Esophagus muscularis mucosa (tissue), 4 donors: ENCODE measurements at places on chromosomes 3 and 15. TPM values are rescaled to one million over a fixed set of nuclear protein-coding genes. Genes with fewer than 3 reads are reported as not detected.

GRCh38 chr15:36884518-36884875 lies 215.9 kb downstream of the MEIS2 start:
- peak overlapping the region; percentile 41 for H3K4me3 ChIP-seq
- peaks cover 64% of the 10 kb centered on the region for H3K4me1 ChIP-seq
- H3K27ac ChIP-seq: peak overlapping the region; percentile 71
- DNase-seq: no peak
- H3K27me3 ChIP-seq: peaks cover 9% of the 10 kb centered on the region
- H3K36me3 ChIP-seq: no peaks in the 10 kb centered on the region

- H3K36me3 ChIP-seq: no peaks in the 10 kb centered on the region
- no peaks in the 10 kb centered on the region for H3K27me3 ChIP-seq
- H3K4me1 ChIP-seq: peaks cover 8% of the 10 kb centered on the region
- H3K4me3 ChIP-seq: no peak overlapping the region
- DNase-seq: no peak
- no peak overlapping the region for H3K27ac ChIP-seq
Measured at GRCh38 chr3:173938159-173938558, 540.6 kb downstream of the NLGN1 start.

- no peaks in the 10 kb centered on the region for H3K4me1 ChIP-seq
- H3K27me3 ChIP-seq: peaks cover 38% of the 10 kb centered on the region
- no peak for DNase-seq
- no peak overlapping the region for H3K27ac ChIP-seq
- no peak overlapping the region for H3K4me3 ChIP-seq
- H3K36me3 ChIP-seq: no peaks in the 10 kb centered on the region
Measured at GRCh38 chr15:77712438-77712837, 79.7 kb upstream of the LINGO1 start.

The SUSD5 gene
- 1.1 TPM for total RNA-seq

DNA sequence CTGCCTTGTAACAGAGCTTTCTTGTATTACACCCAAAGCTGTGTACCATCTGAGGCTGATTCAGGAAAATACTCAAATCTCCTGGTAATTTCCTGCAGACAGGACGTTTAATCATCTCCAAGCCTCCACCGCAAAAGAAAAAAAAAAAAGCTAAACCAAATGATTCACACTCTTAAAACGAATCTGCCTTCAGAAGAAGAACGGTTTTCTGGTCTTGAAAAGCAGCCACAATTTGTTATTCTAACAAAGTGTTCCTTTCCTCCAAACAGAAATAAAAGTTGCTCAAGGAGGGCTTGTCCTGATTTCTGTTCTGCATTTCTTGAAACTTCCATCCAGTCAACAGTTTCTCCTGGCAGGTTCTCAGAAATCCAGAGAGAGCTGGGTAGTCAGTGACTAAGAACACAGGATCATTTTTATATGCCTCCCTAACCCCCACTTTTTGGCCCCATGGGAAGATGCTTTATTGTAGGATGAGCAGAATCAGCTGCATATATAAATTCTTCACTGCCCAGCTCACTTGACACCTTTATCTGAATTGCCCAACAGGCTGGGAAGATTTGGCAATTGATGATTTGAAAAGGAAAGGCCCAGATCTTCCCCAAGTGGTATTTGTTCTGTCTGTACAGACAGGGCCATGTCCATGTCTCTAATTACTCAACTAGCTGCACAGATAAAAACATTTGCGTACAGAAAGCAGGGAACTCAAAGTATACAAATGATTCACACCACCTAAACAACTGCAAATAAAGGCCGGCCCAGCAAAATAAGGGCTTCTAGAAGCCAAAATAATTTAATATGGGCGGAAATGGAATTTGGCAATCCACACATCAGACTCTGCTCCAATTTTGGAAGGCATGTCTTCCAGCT lies 41.0 kb upstream of the PRICKLE2 start:
- H3K4me1 ChIP-seq: peaks cover 44% of the 10 kb centered on the region
- no peaks in the 10 kb centered on the region for H3K27me3 ChIP-seq
- DNase-seq: no peak
- H3K4me3 ChIP-seq: peak overlapping the region; percentile 80
- H3K36me3 ChIP-seq: no peaks in the 10 kb centered on the region
- peak overlapping the region; percentile 96 for H3K27ac ChIP-seq

GRCh38 chr15:63716929-63717328 lies 116.8 kb downstream of the HERC1 start:
- H3K27ac ChIP-seq: no peak overlapping the region
- no peaks in the 10 kb centered on the region for H3K27me3 ChIP-seq
- no peak for DNase-seq
- peaks cover 9% of the 10 kb centered on the region for H3K4me1 ChIP-seq
- H3K4me3 ChIP-seq: no peak overlapping the region

DNA sequence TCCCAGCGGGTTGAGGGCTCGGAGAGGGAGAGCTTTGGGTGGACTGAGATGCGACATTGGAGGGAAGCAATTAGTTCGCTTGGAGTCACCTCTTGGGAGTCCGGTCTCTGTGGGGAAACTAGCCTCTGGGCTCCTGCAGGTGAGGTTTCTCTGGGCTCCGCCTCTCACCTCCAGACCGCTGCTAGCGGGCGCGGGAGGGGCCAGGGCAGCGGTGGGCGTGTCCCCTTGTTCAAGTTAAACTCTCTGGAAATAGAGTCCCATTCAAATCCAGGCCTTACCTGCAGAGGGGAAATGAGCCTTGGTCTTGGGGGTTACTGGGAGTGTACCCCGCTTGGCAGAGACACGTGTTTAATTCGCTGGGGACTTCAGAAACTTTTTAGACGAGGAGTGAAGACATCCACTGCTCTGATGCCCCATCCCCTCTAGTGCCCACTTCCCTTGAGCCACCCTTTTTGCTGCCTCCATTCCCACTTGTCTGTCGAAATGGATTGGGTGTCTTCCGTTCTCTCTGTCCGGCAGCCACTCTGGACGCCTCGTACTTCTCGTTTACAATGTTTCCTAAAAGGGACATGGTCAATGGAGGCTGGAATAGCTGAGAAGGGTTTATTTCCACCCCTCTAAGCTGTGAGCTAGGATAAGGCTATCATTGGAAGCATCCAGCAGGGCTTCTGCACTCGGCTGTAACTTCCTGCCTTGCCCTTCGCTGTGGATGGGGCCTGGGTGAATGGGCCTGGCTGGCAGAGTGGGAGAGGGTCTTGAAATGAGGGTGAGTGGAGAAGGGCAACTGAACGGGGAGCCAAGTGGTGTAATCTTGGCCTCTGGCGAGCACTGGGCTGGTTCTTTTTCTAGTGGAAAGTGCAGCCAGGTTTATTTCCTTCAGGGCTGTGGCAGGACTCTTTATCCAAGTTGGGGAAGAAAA lies 1.1 kb downstream of the MITF start:
- no peaks in the 10 kb centered on the region for H3K27me3 ChIP-seq
- no peak for DNase-seq
- H3K36me3 ChIP-seq: no peaks in the 10 kb centered on the region
- peak overlapping the region; percentile 87 for H3K4me3 ChIP-seq
- H3K27ac ChIP-seq: peak overlapping the region; percentile 92

GRCh38 chr3:12910356-12911099 lies 69.2 kb upstream of the RPL32 start:
- H3K36me3 ChIP-seq: peaks cover 62% of the 10 kb centered on the region
- no peak overlapping the region for H3K4me3 ChIP-seq
- no peak for DNase-seq

GRCh38 chr3:126126811-126127431 lies 43.0 kb upstream of the SLC41A3 start:
- H3K4me3 ChIP-seq: no peak overlapping the region
- no peak overlapping the region for H3K27ac ChIP-seq
- peaks cover 12% of the 10 kb centered on the region for H3K36me3 ChIP-seq
- H3K27me3 ChIP-seq: no peaks in the 10 kb centered on the region

DNA sequence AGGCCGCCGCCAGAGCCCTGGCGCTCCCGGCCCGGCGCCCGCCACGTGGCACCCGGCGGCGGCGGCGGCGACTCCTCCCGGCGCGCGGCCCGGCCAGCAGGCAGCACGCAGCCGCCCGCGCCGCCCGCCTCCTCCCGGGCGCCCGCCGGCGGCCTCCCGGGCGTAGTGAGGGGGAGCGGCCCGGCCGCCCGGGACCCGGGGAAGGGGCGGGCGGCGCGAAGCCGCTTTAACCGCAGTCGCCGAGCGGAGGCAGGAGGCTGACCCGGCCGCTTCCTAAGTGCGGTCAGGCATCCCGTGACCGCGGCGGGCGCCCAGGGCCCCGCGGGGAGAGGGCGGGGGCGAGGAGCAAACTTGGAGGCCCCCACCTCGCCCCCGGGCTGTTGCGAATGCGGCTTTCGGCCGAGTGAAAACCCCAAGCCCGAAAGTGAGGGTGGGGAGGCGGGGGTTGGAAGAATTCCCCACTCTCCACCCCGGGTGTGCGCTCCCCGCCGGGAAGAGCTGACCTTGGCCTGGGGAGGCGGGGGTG lies 1.7 kb upstream of the HES1 start:
- DNase-seq: peak; percentile 94
- H3K4me3 ChIP-seq: peak overlapping the region; percentile 80
- peaks cover 74% of the 10 kb centered on the region for H3K4me1 ChIP-seq
- H3K27me3 ChIP-seq: no peaks in the 10 kb centered on the region
- peak overlapping the region; percentile 96 for H3K27ac ChIP-seq

GRCh38 chr15:68512598-68512997 lies 66.2 kb upstream of the CORO2B start:
- no peaks in the 10 kb centered on the region for H3K27me3 ChIP-seq
- no peak overlapping the region for H3K4me3 ChIP-seq
- peak; percentile 81 for DNase-seq
- no peak overlapping the region for H3K27ac ChIP-seq

- DNase-seq: no peak
- H3K4me1 ChIP-seq: no peaks in the 10 kb centered on the region
- H3K27ac ChIP-seq: no peak overlapping the region
- H3K4me3 ChIP-seq: no peak overlapping the region
- no peaks in the 10 kb centered on the region for H3K27me3 ChIP-seq
- H3K36me3 ChIP-seq: peaks cover 33% of the 10 kb centered on the region
Measured at GRCh38 chr15:73125219-73125618, 73.0 kb downstream of the NEO1 start.

The SLC22A14 gene
- not detected for total RNA-seq

DNA sequence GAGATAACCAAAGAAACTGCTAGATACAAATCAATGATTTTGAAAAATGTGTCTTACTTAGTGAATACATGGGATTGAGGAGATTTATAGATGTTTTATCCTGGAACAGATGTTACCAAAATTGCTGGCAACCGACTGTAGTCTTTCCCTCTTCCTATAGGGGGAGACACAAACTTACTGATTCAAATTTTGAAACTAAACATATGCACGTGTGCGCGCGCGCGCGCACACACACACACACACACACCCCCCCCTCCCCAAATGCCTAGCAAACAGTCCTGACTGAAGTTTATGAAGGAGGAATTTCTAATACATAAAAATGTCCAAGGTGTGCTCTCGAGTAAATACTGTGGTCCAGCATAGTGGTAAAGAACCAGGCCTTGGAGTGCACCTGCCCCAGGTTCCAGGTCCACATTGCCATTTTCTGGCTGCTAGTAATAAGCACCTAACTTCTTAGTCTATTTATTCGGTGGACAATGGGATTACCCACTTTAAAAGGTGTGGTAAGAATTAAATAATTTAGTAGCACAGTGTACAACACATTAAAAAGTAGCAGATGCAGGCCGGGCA lies 18.5 kb upstream of the C3orf62 start:
- H3K27me3 ChIP-seq: no peaks in the 10 kb centered on the region
- no peak for DNase-seq
- H3K4me1 ChIP-seq: peaks cover 25% of the 10 kb centered on the region
- H3K27ac ChIP-seq: peak overlapping the region; percentile 71

DNA sequence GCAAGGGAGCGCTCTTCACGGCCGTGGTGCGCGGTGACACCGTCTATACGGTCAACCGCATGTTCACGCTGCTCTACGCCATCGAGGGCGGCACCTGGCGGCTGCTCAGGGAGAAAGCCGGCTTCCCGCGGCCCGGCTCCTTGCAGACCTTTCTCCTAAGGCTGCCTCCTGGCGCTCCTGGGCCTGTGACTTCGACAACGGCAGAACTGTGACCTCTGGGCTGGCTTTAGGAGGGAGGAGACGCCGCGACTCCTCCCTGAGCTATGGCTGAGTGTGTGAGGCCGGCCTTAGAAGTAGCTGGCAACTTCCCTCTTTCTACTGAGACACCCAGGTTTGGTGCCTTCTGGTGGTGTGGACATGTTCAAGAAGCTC lies 1.4 kb downstream of the KBTBD13 start:
- no peak overlapping the region for H3K27ac ChIP-seq
- no peak overlapping the region for H3K4me3 ChIP-seq
- H3K36me3 ChIP-seq: no peaks in the 10 kb centered on the region
- DNase-seq: no peak

The VEPH1 gene
- 1.2 TPM for total RNA-seq

DNA sequence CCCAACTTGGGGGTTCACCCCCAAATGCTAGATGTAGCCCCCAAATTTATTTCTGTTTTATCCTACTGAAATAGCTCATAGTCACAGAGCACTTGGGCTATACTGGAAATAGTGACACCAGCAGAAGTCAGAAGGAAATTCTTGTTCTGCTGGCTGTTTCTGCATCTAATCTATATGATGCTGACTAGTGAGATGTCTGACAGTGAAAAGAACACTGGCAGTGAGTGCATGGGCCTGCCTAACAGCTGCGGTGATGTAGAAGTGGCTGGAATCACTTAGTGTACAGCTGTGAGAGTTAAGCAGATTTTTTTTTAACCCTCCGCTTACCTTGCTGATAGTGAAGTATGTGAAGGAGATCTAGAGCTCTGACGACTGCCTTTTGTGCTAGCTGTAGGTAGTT lies 14.0 kb downstream of the TTC14 start:
- H3K4me1 ChIP-seq: no peaks in the 10 kb centered on the region
- peaks cover 7% of the 10 kb centered on the region for H3K36me3 ChIP-seq
- H3K27ac ChIP-seq: no peak overlapping the region
- no peak overlapping the region for H3K4me3 ChIP-seq
- no peak for DNase-seq

GRCh38 chr3:143821862-143822261 lies 26.4 kb downstream of the SLC9A9 start:
- no peaks in the 10 kb centered on the region for H3K27me3 ChIP-seq
- H3K27ac ChIP-seq: peak overlapping the region; percentile 60
- H3K4me3 ChIP-seq: no peak overlapping the region

The ACAN gene
- total RNA-seq: not detected

The GPR62 gene
- 0.17 TPM for total RNA-seq

The KBTBD12 gene
- 3.8 TPM for total RNA-seq

DNA sequence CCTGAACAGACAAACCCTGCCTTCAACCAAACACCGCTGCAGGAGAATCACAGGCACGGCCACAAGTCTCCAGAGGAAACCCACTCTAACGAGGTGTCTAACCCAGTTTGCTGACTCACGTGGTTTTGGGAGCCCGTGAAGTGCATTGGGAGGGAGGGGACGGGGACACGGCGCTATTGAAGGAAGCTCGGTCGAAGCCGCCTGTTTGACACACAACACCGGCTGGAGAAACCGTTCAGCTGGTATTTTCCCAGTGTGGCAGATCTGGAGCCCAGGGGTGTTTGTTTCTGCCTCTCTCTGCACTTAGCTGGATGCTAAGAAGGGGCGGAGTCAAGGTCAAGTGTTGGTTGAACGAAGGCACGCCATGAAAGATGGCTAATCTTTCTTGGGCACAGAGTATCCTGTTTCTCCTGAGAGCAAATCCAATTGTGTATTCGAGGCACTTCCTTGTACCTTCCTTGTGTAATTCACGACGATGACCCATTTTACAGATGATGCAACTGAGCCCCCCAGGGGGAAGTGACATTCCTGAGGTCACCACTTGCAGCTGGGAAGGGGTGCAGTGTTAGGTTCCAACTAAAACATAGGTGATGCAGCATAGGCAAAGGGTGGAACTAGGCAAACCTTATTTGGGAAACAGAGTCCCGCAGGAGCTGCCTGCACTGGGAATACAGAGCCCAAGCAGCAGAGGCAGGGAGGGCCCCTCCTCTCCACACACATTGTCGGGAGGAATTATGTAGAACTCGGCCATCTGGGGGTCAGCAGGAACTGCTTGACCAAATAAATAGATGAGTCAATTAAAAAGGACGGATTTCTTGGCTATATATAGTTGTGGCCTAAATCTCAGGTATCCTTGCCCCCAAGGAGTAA lies 22.5 kb downstream of the SLC6A6 start:
- H3K4me3 ChIP-seq: no peak overlapping the region
- DNase-seq: no peak
- H3K27ac ChIP-seq: no peak overlapping the region
- no peaks in the 10 kb centered on the region for H3K36me3 ChIP-seq
- H3K4me1 ChIP-seq: peaks cover 75% of the 10 kb centered on the region
